Omental fat pad (tissue), 4 donors: ENCODE measurements at places on chromosomes 6 and 20. TPM values are rescaled to one million over a fixed set of nuclear protein-coding genes. Genes with fewer than 3 reads are reported as not detected.

DNA sequence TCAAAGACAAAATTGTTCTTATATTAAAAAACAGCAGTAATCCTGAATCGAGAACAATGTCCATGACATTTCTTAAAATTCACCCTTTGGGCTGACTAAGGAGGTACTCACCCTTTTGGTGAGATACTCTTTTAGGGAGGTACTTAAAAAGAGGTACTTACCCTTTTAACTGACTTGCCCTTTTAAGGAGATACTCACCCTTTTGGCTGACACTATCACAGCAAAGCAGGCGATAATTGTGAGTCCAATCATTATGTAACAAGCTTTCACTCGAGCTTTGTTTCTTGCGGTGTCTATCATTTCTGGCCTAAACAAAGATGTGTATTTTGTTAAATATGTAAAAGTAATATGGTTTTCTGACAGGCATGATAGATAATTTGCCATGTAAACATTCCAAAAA is 3.7 kb downstream of the FAM162B start:
- DNase-seq, result no peak

- DNase-seq, result no peak
Observed at GRCh38 chr6:39831701-39832100, 39.5 kb downstream of the DAAM2 start.

The PRSS35 gene
- not detected for total RNA-seq

GRCh38 chr6:135493218-135493961 is 4.2 kb downstream of the AHI1 start:
- DNase-seq, result no peak

- no peak for DNase-seq
Observed at GRCh38 chr6:125101631-125102030, 51.9 kb upstream of the TPD52L1 start.
